Spleen (tissue), 13 donors: ENCODE measurements at places on chromosomes 12 and 14. TPM values are rescaled to one million over a fixed set of nuclear protein-coding genes. Genes with fewer than 3 reads are reported as not detected.

- no peak for DNase-seq
These were observed 142.0 kb downstream of the ETNK1 start for GRCh38 chr12:22766911-22767420.

DNA sequence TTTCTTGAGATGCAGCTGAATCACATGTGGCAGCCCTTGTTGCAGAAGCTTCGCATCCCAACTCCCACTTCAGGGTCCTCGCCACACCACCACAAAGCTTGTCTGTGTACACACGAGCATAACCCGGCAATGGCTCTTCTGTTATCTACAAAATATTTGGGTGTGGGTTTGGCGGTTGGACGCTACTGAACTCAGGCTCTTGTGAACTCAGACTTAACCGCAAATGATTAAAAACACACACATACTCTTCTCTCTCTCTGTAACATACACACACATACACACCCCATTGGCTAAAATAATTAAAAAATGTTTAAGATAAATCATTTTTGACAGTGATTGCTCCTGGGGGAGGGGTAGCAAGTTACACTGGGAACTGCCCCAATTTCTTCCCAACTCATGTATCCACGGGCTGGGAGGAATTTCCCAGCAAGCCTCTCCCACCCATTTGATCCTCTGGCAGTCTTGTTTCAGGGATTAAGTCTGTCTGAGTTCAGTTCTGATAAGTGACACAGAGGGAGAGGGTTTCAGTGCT, 63.7 kb upstream of the MANSC4 start:
- DNase-seq = no peak

DNA sequence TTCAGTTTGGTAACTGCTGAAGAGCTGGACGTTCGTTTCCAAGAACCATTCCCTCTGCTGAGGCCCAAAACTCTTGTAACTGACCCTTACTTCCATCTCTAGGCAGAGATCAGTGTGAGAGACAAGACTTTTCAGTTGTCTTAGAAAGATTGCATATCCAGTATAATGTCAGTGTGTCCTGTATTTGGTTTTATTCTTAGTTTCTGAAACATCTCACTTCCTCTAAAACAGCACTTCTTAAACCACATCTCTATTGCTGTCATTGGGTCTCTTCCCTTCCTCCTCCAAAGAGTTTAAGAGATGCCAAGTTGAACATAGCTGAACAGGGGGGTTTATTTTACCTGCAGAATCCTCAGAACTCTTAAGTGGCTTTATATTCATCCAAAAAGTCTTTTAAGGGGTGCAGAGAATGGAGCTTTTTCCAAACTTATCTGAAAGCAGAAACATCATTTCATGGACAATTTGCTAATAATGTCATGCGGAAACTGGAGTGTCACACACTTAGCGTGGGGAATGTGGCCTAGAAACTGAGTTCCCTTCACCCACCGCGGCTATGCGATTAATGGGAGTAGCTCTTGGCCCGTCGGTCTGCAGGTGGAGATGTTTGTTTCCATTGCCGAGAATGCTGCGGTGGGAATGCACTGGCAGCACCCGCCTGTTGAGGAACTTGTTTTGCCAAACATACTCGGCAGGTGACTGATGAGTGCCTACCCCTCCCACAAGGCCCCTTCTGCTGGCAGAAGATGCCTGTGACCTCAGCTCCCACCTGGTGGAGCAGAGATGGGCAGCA, 148.2 kb downstream of the ADGRD1 start:
- peak; percentile 43 for DNase-seq

GRCh38 chr12:58703866-58704265, 216.4 kb downstream of the LRIG3 start:
- no peak for DNase-seq

GRCh38 chr14:36086629-36087395, 89.7 kb downstream of the PTCSC3 start:
- no peak for DNase-seq

- DNase-seq = no peak
These were observed 146.0 kb upstream of the RPH3A start for GRCh38 chr12:112645586-112645985.

Gene LRRK2
- 41.3 TPM for total RNA-seq

Gene RPL10L
- not detected for total RNA-seq

Gene LHX5
- not detected for total RNA-seq

Gene B4GALNT1
- total RNA-seq = 0.67 TPM
